ENCODE measurements at places on chromosomes 6 and 20.

DNA sequence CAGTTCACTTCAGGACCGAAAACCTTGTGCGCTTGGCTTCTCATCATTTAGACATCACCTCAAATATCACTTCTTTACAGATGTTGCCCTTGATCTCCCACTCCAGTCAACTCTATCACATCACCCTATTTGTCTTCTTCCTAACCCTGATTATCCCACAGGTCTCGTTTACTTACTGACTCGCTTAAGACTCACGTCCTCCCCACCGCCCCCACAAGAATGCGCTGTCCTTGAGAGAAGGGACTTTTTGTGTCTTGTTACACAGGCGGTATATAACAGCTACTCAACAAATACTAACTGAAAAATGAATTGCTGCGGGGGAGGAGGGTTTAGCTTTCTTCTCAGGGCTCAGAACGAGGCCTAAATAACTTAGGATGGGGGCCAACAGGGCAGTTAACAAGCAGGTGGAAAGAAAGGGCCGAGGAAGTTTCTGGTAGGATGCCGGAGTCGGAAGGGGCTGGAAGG is 527 bp downstream of the TOMM34 start:
- DNase-seq, result peak; percentile 40

DNA sequence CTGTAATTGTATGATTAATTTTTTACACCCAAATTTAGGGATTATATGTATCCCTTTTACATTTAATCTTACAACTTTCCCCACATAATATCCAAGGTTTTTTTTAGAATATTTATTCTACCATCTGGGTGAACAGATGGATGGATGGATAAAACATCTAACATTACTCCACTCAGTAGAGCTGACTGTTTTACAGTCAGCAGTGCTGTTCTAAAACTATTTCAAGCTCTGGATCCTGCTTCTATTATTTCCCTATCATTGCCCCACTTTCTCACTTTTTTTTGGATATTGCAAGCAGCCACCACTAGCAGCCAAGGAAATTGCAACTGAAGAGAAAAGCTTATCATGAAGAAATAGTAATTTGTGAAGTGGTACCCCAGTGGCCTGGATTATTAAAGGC is 173.7 kb downstream of the ARHGAP18 start:
- DNase-seq, result no peak

DNA sequence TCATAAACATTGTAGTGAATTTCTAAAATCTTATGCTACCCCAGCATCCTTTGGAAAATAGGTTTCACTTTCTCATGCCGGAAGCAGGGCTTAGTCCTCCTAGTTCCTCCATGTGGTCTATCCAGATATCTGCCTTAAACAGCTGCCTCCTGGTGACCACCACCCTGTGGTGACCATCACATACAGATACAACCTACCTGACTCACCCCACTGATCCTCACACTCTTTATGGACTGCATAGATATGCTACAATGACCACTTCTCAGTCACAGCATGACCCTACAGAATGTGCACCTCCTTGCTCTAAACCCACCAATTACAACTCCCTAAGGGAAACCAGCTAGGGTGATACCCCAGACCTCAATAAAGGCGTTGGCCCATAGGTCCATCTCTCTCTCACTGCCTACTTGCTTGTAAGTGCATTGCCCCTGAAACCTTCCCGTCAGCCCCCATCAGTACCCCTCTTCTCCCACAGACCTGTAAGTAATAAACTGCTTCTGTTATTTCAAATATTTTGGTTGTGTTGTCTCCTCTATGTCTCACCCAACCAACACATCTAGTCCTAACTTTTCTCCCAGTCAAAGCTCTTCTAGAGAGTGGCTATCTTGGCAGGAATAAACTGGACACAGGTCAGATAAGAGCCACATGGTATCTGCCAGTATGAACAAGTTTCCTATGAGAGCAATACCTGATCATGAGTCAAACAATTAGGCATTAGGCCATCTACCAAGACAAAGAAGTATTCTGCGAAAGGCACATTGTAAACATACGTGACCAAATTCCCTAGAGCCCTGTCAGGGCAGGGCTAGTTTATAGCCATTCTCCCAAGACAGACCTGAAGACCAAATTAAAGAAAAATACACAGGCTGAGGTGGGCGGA is 39.4 kb upstream of the PLEKHG1 start:
- no peak for DNase-seq

DNA sequence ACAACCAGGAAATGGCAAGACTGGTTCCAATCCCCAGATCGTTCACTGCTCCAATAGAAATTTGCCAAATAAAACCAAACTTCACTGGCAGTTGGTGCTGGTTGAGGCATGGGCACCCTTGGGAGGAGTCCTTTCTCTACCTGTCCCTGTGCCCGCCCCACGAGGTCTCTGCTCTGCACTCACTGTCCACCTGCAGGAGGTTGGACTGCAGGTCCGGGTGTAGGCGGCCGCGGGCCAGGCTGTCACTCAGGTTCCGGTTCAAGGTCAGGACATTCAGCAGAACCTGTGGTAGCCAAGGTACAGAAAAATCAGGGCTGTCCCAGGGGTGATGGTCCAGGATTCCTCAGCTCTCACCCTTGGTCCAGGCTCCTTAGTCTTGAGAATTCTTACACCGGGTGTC is 22.9 kb downstream of the GGT7 start:
- DNase-seq, result no peak

- DNase-seq, result no peak
Measured at GRCh38 chr6:21909321-21909720, 315.8 kb downstream of the SOX4 start.

GRCh38 chr6:68158256-68158655 is 476.8 kb upstream of the ADGRB3 start:
- no peak for DNase-seq

Data from heart left ventricle (tissue), 16 donors.